ENCODE measurements at places on chromosomes 5 and 9. TPM values are rescaled to one million over a fixed set of nuclear protein-coding genes. Genes with fewer than 3 reads are reported as not detected.

DNA sequence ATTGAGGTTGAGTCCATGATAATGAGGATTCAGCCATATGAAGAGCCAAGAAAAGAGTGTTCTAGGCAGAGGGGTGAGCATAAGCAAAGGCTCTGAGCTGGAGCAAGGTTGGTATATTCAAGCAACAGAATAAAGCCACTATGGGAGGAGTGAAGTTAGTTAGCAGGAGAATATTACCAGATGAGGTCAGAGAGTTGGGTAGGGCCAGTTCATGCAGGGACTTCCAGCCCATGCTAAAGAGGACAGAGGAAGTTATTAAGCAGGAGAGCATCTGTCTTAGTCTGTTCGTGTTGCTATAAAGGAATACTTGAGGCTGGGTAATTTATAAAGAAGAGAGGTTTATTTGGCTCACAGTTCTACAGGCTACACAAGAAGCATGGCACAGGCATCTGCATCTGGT, 57.1 kb upstream of the ATG10 start:
- no peak for DNase-seq

- peak; percentile 45 for DNase-seq
Observed at GRCh38 chr5:128579093-128579492, 41.0 kb upstream of the FBN2 start.

DNA sequence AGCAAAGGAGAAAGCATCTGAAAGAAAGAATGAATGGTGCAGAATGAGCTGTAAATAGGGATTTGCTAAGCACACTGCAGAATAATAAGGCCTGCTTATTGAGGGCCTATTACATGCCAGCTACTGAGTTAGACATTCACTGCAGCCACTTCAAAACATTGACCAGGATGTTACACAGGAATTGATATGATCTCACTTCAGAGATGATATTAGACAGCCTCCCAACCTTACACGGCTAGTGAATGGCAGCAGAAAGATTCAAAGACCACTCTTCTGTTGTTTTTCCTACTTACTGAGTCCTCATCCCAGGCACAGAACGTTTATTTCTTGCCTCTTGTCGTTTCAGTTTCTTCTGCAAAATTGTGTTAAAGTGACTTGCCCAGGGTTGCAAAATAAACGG, 1209.9 kb upstream of the WWC1 start:
- DNase-seq, result no peak

DNA sequence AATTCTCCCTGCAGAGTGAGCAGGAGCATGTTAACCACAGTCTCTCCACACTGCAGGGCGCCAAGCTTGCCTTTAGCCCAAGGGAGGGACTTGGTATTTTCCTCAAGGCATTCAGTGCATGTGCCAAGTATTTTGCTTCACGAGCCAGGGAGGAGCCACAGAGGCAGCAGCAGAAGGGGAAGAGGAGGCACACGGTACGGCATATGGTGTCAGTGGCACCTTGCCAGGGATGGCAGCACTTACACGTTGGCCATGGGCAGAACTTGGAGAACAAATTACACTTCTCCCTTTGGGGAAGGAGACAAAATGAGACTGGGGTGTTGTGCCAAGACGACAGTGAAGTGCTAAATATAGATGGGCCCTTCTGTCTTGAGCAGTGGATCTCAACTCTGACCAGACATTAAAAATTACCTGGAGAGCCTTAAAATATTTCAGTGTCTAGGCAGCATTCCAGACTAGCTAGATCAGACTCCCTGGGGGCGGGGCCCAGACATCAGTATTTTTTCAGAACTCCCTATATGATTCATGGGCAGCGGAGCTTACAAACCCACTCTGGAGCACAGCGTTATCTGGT, 155.8 kb downstream of the DRD1 start:
- DNase-seq, result peak; percentile 50

- peak; percentile 61 for DNase-seq
Observed at GRCh38 chr5:142360051-142360498, 35.3 kb upstream of the SPRY4 start.

DNA sequence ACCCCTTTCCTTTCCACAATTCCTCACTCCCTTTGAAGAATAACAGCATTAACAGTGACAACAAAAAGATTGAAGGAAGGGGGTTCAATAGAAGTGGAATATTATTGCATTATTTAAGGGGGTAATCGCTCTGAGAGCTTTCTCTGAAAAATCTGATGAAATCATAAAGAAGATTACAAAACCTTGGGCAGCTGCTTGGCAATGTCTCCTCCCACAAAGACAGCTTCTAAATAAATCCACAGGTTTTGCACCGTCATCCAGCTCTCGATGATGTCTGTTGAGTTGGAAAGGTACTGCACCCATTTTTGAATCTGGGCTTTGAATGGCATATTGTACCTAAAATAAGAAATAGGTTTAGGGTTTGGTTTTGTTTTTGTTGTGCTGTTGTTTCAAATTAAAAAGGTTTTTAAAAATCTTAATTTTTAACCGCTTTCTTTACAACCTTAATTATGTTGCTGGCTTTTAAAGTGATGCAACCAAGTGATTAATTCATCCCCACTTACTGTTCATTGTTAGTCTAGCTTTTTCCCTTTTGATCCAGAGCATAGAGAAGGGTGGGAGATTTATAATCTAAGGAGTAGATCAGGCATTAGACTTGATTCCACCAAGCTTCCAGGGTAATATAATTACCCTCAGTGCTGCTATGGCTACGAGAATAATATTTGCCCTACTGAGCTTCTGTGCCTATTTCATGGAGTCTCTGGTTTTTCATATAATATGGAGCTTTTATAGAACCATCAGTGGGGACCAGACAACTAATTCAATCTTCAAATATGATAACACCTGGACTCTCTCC, 85.0 kb downstream of the DNAH5 start:
- DNase-seq, result no peak

- DNase-seq, result no peak
Observed at GRCh38 chr9:117825609-117826347, 121.6 kb downstream of the TLR4 start.

GRCh38 chr5:36685631-36686288, 79.4 kb downstream of the SLC1A3 start:
- DNase-seq, result no peak

DNA sequence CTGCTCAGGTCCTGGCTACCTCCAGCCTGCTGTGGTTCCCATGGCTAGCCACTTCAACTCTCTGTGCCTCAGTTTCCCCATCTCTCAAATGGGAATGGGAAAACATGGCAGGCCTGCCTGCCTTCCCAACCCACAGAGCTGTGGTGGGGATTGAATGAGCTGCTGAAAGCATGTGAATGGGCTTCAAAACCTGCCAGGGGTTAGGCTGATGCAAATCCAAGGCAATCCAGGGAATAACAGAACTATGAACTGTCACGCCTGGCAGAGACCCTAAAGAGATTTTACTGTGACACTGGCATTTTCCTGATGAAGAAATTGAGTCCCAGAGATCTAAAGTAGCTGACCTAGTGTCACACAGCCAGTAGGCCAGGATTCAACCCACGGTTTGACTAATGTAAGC, 29.9 kb upstream of the TCF7 start:
- no peak for DNase-seq

GRCh38 chr9:138040446-138041430, 163.2 kb downstream of the CACNA1B start:
- DNase-seq, result no peak

DNA sequence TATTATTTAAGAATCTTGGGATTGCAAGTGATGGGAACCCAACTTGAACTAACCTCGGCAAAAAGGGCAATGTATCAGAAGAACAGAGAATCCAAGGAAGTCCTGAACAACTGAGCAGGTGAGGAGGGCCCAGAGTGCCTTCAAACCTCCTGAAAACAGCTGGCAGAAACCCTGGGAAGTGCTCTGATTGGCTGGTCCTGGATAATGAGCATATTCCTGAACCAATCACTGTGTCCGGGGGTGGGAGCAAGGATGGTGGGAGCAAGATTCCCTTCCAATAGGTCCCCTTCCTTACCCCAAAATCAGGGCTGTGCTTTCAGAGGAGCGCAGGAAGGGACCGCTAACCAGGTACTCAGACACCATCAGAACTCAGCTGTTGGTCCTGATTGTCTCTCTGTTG, 31.9 kb upstream of the TBC1D2 start:
- DNase-seq, result peak; percentile 15

- no peak for DNase-seq
Observed at GRCh38 chr9:101629636-101630035, 34.9 kb upstream of the PPP3R2 start.

- DNase-seq, result no peak
Observed at GRCh38 chr5:87899208-87899661, 369.4 kb downstream of the TMEM161B start.

GRCh38 chr5:161400583-161400982, 145.9 kb downstream of the GABRB2 start:
- DNase-seq, result no peak

DNA sequence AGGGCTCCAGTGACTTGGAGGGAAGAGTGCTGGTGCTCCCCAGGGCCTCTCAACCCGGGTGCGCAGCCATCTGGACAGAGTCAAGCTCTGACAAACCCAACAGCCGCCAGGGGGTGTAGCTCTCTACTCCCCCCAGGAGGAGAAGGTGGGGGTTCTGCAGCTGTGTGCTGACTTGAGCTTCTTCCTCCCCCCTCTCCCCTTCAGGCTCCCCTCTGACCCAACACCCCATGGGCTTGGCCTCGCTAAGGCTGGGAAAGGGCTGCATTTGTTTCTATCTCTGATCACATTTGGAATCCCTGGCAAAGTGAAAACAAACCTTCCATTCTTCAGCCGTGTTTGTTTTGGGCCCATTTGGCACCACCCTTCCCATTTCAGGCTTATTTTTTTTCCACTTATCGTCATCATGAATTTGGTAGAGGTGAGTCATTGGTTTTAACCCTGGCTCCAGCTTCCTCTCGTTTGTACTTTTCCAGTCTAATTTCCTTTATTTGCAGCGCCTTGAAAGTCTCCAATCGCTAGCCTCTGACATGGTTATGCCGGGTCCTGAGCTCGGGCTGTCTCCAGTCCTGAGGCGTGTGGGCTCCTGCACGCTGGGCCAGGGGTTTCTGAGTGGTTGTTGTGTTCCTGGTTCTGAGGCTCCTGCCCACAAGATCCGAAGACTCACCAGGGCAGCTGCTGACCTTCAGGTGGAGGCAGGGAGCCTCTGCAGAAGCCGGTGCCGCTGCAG, 36.1 kb downstream of the DAP start:
- peak; percentile 97 for DNase-seq

GRCh38 chr5:28390341-28390740, 1352.0 kb upstream of the CDH9 start:
- no peak for DNase-seq

DNA sequence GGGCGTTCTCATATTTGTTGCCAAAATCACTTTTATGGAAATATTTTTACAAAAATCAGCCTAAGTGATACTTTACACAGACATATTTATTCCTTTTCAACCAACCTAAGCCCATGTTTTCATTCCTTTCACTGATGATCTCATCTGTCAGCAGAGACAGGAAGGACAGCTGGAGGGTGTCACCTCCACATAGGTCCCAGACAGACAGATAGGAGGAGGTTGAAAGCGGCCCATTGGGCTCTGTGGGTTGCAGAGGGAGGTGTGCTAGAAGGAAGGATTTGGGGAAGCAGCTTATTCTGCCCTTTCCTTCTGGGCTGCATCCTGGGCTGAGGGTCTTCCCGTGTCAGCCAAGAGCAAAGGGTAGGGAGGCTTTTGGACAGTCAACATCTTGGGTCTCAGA, 26.0 kb upstream of the SEMA4D start:
- DNase-seq, result no peak

DNA sequence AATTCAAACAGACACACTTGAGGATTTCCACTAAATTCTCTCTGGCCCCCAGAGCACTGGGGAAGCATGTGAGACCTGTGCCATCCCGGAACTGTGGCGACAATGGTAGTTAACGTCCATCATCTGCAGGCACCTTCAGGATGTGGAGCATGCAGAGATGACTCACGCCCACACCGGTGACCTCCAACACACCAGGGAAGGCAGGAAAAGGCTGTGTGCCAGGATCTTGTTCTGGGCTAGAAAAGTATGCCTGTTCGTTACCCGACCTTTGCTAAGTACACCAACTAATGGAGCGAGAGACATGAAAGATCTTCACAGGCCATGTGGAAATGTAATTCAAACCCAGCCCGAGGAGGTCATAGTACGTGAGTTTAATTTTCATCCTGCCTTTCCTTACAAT, 208.8 kb downstream of the MELK start:
- DNase-seq, result peak; percentile 63

GRCh38 chr5:149228618-149229297, 42.9 kb upstream of the AFAP1L1 start:
- DNase-seq, result peak; percentile 89

GRCh38 chr9:82761956-82762355, 301.0 kb downstream of the RASEF start:
- DNase-seq, result no peak

DNA sequence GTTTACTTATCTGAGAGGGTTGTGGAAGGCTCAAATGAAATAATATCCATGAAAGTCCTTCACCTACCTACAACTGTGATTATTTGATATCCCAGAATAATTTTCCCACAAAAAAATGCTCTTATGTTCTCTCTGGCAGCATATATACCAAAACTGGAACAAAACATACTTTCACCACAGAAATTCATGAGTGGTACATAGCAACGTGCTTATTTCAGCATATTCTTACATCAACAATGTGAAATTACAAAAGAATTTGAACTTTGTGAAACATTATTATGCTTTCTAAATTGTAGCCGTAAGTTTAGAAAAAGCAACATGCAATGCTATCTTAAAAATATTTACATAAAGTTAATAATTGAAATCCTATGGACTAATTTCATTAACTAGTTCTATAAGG, 137.1 kb downstream of the GABRB2 start:
- no peak for DNase-seq

DNA sequence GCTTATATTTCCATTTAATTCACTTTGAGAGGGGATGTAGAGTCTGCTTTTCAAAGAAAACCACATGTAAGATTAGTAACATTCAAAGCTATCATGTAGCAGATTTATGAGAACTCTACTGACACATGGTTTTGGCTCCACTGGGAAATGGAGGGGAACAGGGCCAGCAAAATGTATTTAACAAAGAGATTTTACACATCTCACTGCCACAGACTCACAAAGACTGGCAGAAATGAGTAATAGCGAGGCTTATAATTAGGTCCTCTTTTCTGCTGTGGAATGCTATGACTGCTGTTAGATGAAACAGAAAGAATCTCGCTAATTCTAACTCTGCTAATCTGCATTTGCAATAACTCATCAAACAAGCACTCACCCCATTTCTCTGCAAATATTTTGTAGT, 4.5 kb downstream of the DAP start:
- no peak for DNase-seq

GRCh38 chr5:26763215-26763614, 275.2 kb downstream of the CDH9 start:
- DNase-seq, result no peak

Gene PDE6A
- total RNA-seq, result not detected

Gene TEX48
- total RNA-seq, result not detected

Gene FOXI1
- not detected for total RNA-seq

Gene WHRN
- 0.78 TPM for total RNA-seq

Gene CSF2
- total RNA-seq, result 3.4 TPM

Gene KIF20A
- total RNA-seq, result 36.8 TPM

Gene PPP3R2
- not detected for total RNA-seq

Gene ABO
- 3.1 TPM for total RNA-seq

Gene RLN2
- not detected for total RNA-seq

Gene TRIM52
- total RNA-seq, result 4.0 TPM

Gene TMEM215
- total RNA-seq, result not detected

Gene FBXW11
- 33.4 TPM for total RNA-seq

Gene PCDHA10
- total RNA-seq, result not detected

Gene MOB3B
- 3.1 TPM for total RNA-seq

Gene SLC45A2
- not detected for total RNA-seq

Gene PPP2R2B
- 0.03 TPM for total RNA-seq

Measured in HT-29 (cell line).